Suppressor macrophage treated with lipopolysaccharide for 1 hour (primary cell): ENCODE measurements at places on chromosomes 16 and 17.

DNA sequence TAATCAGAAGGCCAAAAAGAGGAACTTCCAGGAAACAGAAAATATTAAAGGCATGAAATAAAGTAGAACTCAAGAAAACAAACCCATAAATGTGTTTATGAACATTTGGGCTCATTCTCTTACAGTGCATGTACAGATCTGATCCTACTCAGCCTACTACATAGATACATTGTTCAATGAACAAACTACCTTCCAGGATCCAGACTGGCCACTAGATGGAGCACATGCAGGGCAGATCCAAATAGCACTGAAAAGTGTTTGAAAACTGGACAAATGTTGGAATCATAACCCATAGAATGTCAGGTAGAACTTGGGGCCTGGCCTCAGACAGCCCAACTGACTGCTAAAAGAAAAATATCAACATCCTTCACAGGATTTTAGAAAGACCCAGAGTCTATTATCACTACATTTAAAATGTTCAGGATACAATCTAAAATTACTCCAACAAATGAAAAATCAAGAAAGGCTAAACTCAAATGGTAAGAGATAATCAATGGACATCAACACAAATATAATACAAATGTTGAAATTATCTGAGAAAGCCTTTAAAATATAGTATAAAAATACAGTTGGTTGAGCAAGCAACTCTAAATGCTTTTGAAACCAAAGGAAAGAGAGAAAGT is 122.4 kb upstream of the NUDT7 start:
- DNase-seq, result peak; percentile 48

GRCh38 chr17:81500047-81500446 is 12.6 kb downstream of the ACTG1 start:
- no peak for DNase-seq

GRCh38 chr17:72506773-72507172 is 386.0 kb downstream of the SOX9 start:
- DNase-seq, result no peak

DNA sequence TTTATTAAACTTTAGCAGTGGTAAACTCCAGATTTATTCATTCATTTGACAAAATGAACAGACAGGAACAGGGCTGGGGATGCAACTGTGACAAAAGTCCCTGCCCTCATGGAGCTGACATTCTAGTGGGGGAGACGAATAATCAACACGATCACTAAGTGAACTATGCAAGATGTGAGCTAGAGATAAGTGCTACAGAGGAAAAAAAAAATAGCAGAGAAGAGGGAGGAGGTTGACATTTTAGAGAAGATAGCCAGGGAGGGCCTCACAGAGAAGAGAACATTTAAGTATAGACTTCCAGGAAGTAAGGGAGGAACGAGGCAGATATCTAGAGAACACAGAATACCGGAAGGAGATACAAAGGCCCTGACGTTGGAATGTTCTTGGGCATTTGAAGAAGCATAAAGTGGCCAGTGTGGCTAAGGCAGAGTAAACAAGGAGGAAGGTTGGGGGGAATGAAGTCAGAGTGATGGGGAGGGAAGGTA is 17.9 kb upstream of the AP1G1 start:
- DNase-seq, result no peak

DNA sequence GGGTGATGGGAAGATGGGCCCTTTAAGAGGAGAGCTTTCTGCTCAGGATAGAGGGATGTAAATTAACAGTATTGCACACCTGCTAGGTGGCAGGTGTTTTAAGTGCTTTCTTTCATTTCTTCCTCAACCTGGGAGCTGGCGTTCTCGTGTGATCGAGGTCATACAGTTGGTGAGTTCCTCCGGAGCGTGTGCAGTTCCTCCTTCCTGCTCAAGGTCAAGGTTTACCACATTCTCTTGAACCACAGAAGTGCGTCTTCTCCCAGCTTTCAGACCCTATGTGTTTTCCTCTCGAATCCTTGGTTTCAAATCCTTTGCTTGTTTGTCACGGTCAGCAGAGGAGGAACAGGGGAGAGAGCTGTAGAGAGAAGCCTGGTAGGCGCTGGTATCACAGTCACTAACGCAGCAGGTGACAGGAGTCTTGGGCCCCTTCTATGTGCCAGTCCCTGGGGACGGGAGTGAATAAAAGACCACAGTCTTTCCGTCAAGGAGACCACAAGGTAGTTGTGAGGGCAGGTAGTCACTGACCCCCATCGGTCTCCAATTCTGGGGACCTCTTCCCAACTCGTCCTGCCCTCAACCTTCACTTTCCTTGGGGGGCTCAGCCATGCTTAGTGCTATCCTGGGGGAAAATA is 791 bp downstream of the DNAI2 start:
- DNase-seq, result peak; percentile 41

GRCh38 chr17:10120109-10120485 is 78.3 kb downstream of the GAS7 start:
- DNase-seq, result peak; percentile 51

DNA sequence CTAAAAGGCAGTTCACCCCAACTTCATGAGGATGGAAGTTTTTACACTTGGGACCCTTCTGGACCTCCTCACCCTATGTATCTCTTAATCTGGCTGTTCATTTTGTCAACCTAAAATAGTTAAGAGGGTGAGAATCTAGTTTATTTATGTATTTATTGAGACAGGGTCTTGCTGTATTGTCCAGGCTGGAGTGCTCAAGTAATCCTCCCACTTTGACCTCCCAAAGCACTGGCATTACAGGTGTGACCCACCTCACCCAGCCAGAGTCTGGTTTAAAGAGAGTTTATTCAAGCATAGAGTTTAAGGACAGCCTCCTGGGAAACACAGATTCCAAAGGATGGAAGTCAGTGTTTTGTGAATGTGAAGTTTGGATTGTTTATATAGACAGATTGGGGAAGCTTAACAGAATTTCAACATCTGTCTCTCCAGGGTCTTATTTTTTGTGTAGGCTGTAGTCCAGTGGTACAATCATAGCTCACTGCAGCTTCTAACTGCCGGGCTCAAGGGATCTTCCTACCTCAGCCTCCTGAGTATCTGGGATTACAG is 8.0 kb upstream of the APPBP2 start:
- no peak for DNase-seq

GRCh38 chr17:63692195-63692816 is 7.6 kb downstream of the LIMD2 start:
- DNase-seq, result no peak

GRCh38 chr17:66540131-66540781 is 237.8 kb downstream of the PRKCA start:
- DNase-seq, result no peak

- no peak for DNase-seq
Observed at GRCh38 chr17:40112191-40112711, 9.5 kb upstream of the MSL1 start.

DNA sequence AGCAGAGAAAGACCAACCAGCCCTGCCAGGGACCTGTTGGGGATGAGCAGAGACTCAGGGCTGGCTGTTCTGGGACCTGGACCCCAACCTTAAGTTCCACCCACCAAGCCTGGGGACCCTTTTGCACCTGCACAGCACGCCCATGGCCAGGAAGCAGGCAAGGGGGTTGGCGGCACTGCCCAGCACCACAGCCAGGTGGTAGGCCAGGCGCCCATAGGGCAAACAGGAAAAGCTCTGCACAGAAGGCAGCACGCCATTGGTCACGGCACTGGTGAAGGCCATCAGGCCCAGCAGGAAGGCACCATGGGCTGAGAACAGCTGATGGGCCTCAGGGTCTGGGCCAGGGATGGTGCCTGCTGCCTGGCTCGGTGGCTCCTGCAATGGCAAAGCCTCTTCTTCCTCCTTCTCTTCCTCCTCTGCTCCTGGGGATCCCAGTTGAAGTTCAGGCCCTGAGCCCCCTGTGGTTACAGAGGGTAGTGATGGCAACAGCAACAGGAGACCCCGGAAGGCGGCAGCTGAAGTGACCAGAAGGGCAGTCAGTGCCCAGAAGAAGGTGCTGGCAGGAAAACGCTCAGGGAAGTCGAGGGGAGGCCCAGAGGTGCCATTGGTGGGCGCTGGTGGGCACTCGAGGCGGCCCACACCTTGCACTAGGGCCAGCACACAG is 1.7 kb downstream of the SLC52A1 start:
- no peak for DNase-seq

- no peak for DNase-seq
Observed at GRCh38 chr17:67679225-67679624, 38.5 kb upstream of the NOL11 start.

GRCh38 chr17:37488607-37489196 is 989 bp upstream of the DUSP14 start:
- peak; percentile 66 for DNase-seq
